Activated T-cell treated with anti-CD3 and anti-CD28 coated beads, Interleukin-2, amount 50 U/mL, for 72 hours (primary cell): ENCODE measurements at places on chromosomes 1 and 21. TPM values are rescaled to one million over a fixed set of nuclear protein-coding genes. Genes with fewer than 3 reads are reported as not detected.

Gene RAB3GAP2
- total RNA-seq = 66.0 TPM

Gene PLA2G2D
- not detected for total RNA-seq

DNA sequence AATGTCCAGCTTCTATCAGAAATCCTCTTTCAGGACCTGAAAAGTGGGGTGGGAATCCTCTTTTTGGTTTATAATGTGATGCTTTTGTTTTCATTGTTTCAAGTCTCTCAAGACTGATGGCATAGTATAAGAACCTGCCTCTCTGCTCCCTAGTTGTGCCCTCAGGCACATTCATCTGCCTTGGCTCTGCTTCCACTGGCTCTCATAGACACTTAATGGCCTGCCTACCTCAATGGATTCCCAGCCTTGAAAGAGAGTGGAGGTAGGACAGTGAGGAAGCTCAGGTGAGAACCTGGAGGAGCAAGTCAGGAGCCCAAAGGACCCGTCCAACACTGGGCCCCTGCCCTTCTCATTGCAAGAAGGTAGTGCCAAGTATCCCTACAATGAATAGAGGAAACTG, 4.8 kb downstream of the TTLL7 start:
- DNase-seq = no peak

DNA sequence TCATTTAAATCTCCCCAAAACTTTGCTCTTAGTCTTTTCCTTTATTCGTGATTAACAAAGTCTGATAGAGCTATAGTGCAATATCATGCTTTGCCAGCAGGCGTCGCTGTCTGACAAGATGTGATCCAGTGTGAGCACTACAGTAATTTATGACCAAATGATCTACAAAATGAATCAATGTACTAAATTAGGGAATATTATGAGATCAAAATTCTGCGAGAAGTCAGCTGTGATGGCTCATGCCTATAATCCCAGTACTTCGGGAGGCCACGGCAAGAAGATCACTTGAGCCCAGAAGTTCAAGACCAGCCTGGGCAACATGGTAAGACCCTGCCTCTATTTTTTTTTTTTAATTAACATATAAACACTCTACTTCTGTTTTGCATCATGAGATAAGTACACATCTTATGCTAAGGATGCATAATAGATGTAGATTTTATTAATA, 3.6 kb upstream of the SPSB1 start:
- DNase-seq = peak; percentile 84

DNA sequence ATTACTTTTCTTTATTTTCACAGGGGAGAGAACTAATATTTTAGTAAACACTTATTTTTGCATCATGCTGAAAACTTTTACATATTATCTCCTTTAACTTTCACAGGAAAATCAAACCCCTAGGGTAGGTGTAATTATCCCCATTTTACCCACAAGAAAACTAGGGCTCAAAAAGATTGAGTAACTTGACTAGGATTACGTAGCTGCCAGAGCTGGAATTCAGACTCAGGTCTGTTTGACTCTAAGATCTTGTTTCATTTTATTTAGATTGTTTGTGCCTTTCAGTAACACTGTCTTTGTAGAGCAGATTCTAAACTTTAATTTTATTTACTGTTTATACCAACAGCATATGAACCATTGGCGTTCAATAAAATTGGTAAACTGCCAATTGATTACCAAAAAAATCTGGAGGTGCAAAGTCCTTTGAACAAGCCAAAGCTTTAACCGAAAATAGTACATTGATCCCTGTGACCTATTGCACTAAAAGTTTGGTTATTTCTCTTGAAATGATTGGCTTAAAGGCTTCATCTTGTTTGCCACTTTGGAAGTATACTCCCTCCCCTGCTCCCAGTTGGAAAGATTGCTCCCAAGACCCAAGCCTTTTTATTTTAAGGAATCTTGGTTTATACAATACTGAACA, 71.0 kb upstream of the WDR26 start:
- DNase-seq = no peak

DNA sequence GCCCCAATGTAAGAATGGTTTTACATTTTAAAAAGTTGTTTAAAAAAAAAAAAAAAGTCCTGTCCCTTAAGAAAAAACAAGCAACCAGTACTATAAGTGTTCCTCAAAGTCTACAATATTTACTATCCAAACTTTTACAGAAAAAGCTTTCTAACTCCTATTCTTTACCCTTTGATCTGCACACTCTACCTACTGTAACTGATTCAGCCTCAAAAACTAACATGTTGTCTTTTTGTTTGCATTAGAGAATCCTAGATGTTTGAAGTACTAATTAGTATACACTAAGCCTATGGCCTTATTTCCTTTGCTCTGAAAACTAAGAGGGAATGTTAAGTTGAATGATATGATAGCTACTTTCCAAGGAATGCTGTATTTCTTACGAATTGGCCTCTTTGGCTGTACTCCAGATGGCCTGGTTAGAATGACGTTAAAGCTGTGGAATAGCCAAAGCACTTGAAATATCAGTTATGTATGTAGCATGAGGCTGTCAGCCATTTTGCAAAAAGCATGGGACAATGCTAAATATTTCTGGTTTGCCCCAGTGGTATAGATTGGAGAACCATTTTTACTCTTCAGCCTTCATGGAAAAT, 234.8 kb downstream of the GPR52 start:
- no peak for DNase-seq

DNA sequence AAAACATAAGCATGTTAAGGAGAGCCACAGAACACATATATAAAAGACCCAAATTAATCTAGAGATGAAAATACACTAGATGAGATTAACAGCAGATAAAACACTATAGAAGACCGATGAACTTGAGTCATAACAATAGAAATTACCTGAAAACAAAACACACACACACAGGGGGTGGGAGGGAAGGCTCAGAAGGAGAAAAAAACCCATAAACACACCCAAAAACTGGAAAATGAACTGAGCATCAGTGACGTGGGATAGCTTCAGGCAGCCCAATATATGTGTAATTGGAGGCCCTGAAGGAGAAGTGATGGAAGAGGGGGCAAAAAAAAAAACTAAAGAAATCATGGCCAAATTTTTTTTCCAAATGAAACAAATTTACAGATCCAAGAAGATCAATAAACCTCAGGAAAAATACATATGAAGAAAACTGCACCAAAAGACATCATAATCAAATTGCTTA, 11.4 kb downstream of the ALDH9A1 start:
- no peak for DNase-seq

DNA sequence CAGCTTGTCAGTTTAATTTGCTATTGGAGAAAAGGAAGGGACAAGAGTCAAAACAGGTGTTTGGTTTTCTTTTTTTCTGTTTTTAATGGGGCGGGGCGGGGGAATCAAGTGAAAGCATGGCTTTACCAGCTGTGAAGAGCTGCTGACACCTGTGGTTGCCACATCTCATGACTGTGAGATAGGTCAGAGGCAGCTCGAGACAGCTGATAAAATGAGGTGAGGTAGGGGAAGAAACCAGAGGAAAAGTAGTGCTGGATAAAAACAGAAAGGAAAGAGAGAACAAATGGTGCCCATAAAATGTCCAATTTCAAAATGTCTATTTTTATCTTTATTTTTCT, 272.3 kb downstream of the NEGR1 start:
- no peak for DNase-seq

GRCh38 chr1:109716121-109716520, 4.1 kb downstream of the GSTM5 start:
- no peak for DNase-seq

GRCh38 chr1:207578796-207579435, 66.0 kb upstream of the CR1L start:
- DNase-seq = no peak

DNA sequence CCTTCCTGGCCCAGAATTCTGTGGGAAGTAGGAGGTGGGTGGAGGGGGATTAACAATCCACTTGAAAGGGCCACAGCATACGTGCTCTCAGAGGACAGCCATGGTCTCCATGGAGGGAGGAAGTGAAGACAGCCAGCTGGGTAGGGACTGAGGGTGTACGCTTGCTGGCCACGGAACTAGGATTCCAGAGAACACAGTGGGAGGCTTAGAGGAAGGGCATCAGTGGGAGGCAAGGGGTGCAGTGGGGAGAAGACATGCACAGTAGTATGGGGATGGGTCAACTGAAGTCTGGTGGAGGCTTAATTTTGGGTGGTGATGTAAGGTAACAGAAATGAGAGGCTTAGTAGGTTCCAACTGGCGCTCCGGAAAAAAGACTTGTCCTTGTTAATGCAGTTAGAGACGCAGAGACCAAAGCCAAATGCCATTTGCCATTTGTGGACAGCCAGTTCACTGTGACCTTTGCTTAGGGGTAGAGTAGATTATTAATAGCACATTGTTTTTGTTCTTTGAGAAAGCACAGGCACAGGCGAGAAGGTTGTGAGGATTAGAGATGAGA, 103.0 kb downstream of the ZSCAN20 start:
- DNase-seq = no peak

Gene CD101
- 2.0 TPM for total RNA-seq

DNA sequence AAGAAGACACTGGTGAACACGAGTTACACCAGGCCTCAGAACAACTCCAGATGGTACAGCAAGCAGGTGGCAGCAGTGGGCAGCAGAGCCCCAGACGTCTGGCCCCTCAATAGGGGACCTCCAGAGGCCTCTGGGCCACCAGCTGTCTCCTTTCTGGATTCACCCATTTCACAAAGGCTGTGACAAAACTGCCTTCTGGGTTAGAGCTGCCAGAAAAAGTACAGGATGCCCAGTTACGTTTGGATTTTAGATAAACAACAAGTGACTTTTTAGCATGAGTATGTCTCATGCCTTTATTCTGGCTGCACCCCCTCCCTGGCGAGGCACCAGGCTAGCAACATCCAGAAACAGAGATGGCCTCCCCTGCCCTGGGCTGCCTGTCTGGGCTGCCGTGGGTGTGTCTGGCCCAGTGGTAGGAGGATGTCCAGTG, 30.1 kb downstream of the ITPKB start:
- DNase-seq = no peak

GRCh38 chr1:26727476-26727875, 31.7 kb downstream of the ARID1A start:
- no peak for DNase-seq

- no peak for DNase-seq
These were observed 5.2 kb downstream of the TNFSF4 start for GRCh38 chr1:173201969-173202368.

- DNase-seq = no peak
These were observed 120.7 kb upstream of the ZC3H11B start for GRCh38 chr1:219733511-219734174.

Gene SPRR1B
- total RNA-seq = not detected

Gene KRTAP11-1
- total RNA-seq = not detected

Gene OR2T10
- total RNA-seq = not detected

GRCh38 chr1:182615468-182616129, 11.4 kb upstream of the RGS16 start:
- DNase-seq = peak; percentile 61

Gene APOBEC4
- not detected for total RNA-seq

Gene CYYR1
- not detected for total RNA-seq
